ENCODE measurements at places on chromosomes 5 and 9.

GRCh38 chr9:127078336-127078735 lies 44.1 kb downstream of the ANGPTL2 start:
- DNase-seq, result no peak

- DNase-seq, result no peak
These were observed 16.9 kb downstream of the FAM151B start for GRCh38 chr5:80504833-80505232.

DNA sequence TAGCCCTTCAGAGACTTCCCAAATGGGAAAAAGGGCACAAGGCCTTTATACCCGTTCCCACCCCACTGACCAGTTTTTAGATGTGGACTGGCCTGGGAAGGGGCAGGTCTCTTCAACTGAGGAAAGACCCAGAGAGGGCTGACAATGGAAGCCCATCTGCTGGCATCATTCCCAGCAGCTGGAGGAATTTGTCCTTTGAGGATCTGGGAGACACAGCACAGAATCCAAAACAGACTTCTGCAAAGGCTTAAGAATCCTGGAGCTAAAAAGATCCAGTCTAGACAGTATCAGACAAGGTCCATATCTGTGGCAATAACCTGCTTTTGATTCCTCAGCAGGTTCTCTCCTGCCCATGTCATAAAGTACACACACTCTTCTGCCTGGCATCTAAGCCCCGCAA lies 329.2 kb downstream of the TMEM167A start:
- DNase-seq, result no peak

GRCh38 chr5:147484708-147485020 lies 25.2 kb downstream of the DPYSL3 start:
- DNase-seq, result no peak

GRCh38 chr9:114914139-114914538 lies 16.3 kb downstream of the TNFSF8 start:
- DNase-seq, result no peak

DNA sequence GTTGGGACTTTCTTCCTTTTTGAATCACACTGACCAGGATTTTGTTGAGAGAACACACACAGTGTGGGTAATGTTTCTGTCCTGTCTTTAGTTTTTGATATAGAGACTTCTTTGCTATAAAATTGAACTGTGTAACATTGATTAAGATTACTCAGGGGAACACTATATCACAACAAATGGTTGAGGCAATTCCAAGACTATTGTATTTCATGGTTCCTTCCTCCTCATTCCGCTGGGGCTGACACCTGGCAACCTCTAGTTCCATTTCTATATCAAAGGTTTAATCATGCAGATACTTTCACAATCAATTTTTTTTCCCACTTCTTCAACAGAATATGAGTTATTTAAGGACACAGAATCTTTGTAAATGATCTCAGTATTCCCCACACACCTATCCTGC lies 182.2 kb downstream of the TAF11L14 start:
- DNase-seq, result no peak

GRCh38 chr5:116237917-116238500 lies 153.2 kb downstream of the COMMD10 start:
- no peak for DNase-seq

DNA sequence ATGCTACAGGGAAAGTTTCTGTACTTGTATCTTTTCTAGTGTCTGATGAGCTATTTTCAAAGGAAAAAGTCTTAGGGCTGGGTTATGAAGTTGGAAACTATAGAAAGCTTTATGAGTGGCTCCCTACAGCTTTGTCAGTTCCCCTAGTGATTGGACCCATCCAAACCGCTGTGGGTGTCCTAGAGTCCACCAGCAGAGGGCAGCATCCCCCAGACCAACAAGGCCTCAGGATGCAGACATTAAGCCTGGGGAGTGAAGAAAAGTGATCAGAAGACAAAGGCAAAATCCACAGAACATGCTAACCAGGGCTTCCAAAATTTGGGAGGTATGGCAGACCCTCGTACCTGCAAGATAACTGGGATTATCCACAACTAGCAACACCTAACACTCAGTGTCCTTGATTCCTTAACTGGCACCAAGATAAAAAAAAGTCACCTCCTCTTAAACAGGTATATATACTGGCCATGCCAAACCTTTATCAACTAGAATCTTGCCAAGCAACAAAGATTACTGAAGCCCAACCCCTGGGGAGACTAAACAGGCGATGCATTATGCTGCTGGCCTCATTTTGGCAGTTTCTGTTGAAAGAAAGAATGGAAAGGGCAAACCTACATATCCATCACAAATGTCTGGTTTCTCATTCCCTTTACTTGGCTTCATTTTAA lies 110.4 kb upstream of the NR5A1 start:
- DNase-seq, result peak; percentile 55

- no peak for DNase-seq
These were observed 222.8 kb upstream of the PRDM9 start for GRCh38 chr5:23284656-23285055.

DNA sequence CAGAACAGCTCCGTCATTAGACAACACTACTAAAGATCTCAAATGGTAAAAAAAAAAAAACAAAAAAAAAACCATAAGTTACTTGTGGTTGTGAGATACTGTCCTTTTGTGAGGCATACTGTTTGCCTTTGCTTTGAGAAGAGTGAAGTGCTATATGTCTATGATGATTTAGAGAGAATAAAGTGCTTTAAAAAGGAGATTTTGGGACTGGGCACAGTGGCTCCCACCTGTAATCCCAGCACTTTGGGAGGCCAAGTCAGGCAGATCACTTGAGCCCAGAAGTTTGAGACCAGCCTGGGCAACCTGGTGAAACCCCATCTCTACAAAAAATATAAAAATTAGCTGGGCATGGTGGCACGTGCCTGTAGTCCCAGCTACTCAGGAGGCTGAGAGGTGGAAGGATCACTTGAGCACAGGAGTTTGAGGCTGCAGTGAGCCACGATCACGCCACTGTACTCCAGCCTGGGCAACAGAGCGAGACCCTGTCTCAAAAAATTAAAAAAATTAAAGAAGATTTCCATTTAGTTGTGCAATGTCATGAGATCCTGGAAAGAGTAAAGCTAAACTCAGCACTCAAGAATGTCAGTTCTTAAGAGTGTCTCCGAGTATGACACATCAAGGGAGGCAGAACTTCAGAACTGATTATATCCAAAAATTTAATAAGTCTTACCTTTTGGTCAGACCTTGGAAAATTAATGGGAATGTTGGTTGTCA lies 87.3 kb downstream of the PRDM6 start:
- DNase-seq, result no peak

GRCh38 chr9:133475292-133476012 lies 3.4 kb downstream of the SLC2A6 start:
- DNase-seq, result no peak

DNA sequence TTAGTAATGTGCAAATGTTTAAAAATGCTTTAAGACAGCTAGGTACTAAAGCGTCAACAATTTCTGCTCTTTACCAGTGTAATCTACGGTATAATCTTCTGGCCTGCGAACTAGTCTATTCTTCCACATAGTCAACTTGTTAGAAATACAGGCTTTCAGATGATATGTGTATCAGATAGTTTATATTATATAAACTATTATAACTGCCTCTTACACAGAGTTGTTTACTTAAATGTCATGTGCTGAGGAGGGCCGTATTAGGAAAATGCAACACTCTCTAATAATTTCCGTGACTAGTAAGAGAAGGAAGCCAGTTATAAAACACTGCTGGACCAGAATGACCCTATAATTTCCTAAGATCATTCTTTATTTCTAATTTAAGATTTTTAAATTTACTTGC lies 63.6 kb downstream of the WDR41 start:
- no peak for DNase-seq

DNA sequence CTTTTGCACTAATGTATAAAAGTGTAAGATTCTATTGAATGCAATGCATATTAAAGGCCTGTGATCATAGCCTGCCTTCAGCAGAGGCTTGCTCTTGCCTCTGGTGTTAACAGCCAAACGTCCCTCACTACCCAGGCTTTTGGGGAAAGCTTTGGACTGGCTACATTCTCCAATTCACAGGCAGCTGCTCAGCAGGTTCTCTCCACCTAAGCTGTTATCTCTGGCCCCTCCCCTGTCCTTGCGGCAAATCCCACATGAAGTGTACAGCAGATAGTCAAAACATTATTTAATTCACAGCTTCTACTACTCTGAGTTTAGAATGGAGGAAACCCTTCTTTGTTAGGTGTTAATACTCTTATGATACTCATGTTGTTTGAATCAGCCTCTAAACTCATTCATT lies 45.9 kb upstream of the GADD45G start:
- DNase-seq, result no peak

DNA sequence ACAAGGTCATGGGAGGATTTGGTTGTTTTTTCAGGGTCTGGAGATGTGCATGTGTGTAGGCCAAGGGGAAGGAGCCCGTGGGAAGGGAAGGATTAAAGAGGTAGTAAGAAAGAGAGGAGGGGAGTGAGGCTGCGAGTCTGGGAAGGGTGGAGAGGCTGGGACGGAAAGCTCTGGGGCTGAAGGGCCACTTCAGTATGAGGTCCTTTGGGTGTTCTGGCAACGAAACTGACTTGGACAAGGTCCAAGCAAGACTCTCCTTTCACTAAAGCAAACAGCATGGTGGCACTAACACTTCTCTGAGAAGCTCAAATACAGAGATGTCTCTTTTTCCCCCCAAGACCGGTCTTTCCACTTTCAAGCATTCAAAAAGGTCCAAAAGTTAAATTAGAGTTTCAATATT lies 394.5 kb downstream of the ARHGEF28 start:
- no peak for DNase-seq

GRCh38 chr5:115360046-115360685 lies 63.7 kb upstream of the CCDC112 start:
- no peak for DNase-seq

- DNase-seq, result no peak
These were observed 131.6 kb downstream of the TLR4 start for GRCh38 chr9:117835798-117836197.

DNA sequence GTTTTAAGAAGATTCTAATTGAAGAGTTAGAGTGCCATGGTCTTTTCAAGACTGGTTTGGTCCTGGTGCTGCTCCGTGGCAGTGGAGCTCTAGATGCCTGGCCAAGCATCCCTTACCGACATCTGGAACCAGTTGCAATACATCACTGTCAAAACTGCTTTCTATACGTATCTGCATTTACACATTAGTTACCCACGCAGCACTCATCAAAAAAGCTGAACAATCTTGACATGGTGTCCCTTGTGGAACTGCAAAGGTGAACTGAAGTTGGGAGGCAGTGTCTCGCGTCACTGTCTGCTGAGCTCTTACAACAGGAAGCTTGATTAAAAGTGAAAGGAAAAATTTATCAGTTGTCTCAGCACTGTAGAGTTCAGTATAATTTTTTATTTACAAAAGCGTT lies 82.6 kb downstream of the PBX3 start:
- peak; percentile 28 for DNase-seq

DNA sequence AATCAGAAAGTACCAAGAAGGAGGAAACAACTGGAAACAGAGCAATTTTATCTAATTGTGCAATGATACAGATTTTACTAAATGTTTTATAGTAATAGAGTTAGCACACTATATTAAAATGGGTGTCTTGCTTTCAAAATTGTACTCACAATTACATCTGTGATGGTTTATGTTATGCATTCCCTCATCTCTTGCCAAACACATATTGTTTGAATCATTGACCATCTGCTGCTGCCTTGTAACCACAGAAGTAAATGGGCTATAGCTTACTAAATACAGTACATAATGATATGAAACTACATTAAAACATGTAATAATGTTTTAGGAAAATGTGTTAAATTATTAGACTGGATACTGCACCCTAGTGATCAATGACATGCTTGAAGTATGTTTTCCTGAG lies 158.1 kb downstream of the SLC25A46 start:
- no peak for DNase-seq

DNA sequence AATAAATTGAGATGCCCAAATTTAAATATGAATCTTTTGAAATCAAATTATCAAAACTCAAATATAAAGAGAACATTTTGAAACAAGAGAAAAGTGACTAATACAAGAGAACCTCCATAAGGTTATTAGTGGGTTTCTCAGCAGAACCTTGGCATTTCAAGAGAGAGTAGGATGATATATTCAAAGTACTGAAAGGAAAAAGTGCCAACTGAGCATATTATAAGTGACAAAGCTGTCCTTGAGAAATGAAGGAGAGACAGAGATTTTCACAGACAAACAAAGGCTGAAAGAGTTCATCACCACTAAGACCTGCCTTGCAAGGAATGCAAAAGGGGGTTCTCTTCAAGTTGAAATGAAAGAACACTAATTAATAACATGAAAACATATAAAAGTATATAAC lies 366.0 kb downstream of the HINT1 start:
- DNase-seq, result no peak

DNA sequence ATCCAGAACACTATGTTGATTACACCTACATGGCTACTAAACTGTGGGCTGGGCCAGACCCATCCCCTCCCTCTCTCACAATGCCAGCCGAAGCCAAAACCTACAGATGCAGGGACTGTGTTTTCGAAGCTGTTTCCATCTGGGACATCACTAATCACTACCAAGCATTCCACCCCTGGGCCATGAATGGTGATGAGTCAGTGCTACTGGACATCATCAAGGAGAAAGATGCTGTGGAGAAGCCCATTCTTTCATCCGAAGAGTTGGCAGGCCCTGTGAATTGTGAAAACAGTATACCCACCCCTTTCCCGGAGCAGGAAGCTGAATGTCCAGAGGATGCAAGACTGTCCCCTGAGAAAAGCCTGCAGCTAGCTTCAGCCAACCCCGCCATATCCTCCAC lies 65.0 kb downstream of the ZNF462 start:
- DNase-seq, result no peak

- no peak for DNase-seq
These were observed 662.4 kb upstream of the PTPRD start for GRCh38 chr9:11275158-11275695.

DNA sequence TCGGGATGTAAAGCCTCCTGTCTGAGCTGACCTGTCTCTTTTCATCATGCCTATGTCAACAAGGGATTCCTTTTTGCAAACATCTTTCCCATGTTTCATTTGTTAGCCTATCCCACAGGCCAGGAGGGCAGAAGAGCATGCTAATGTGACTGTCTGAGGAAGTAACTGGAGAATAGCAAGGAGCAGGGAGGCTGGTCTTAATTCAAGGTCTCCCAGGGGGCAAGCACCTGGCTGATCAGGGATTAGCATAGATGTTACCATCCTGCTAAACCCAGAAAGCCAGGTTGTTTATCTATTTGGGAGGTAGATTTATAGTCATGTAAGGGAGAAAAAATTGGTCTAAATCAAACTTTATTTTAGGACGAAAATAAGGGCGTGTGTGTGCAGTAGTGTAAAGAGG lies 36.7 kb upstream of the MAP1B start:
- no peak for DNase-seq

DNA sequence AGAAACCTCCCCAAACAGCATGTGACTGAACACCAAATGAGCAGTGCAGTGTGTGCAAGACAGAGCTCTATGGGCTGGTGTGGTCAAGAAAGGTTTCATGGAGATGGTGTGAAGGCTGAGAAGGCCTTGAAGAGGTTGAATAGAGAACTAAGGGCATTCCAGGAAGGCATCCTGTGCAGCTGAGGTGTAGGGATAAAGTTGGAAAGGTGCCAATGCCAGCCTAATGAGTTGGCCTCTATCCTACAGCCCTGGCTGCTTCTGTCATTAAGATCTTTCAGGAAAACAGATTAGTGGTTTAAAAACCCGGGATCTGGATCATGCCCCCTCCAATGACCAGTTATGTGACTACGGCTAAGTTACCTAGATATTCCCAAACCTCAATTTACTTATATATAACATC lies 4.0 kb downstream of the HDAC3 start:
- no peak for DNase-seq
